ENCODE measurements at places on chromosomes 1 and 21.

- DNase-seq: no peak
Observed at GRCh38 chr1:87718241-87718950, 389.7 kb downstream of the LMO4 start.

GRCh38 chr1:60679524-60680375 lies 402.6 kb upstream of the NFIA start:
- DNase-seq: peak; percentile 56

GRCh38 chr21:40043423-40043822 lies 176.2 kb downstream of the PCP4 start:
- DNase-seq: no peak

- no peak for DNase-seq
Observed at GRCh38 chr1:40539338-40539737, 7.9 kb downstream of the ZNF684 start.

GRCh38 chr1:4023678-4024077 lies 123.6 kb upstream of the C1orf174 start:
- DNase-seq: no peak

DNA sequence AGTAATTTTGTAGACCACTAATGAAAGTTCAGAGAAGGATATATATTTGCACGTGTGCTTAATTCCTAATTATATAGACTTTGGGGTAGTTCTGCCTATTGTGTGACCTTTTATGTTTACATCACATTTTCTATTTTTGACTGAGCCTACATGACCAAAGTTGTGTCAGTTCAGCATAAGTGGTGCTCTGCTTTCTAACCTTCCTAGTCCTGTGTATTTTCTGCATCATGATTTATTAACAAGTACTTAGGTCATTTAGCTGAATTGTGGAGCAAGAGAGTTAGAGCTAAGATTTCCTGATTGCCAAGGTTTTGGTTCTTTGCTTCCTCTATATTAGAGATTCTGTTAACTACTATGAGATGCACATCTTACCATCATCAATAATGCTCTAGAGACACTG lies 176.0 kb downstream of the C1orf21 start:
- DNase-seq: no peak

- DNase-seq: no peak
Observed at GRCh38 chr1:179155615-179156014, 73.7 kb downstream of the TOR3A start.

- DNase-seq: no peak
Observed at GRCh38 chr1:116708255-116708900, 40.8 kb upstream of the IGSF3 start.

- DNase-seq: no peak
Observed at GRCh38 chr1:93083979-93084378, 4.9 kb downstream of the MTF2 start.

DNA sequence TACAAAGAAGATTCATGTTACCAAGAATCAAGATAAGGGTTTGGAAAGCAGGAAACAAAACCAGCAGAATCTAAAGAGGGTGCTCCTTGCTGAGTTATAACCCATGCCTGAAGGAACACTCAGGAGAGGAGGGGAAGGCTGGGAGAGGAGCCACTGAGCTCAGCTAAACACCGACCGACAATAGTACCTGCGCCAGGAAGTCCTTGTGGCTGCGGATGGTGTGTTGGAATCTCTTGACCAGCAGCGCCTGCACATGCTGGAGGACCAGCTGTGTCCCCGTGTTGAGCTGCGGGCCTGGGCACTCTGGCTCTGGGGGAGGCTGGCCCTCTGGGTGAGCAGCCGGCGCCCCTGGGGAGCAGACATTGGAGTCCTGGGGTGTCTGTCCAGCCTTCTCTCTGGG lies 89.4 kb downstream of the ABCA4 start:
- no peak for DNase-seq

- no peak for DNase-seq
Observed at GRCh38 chr1:179881642-179882252, 338 bp upstream of the TOR1AIP1 start.

DNA sequence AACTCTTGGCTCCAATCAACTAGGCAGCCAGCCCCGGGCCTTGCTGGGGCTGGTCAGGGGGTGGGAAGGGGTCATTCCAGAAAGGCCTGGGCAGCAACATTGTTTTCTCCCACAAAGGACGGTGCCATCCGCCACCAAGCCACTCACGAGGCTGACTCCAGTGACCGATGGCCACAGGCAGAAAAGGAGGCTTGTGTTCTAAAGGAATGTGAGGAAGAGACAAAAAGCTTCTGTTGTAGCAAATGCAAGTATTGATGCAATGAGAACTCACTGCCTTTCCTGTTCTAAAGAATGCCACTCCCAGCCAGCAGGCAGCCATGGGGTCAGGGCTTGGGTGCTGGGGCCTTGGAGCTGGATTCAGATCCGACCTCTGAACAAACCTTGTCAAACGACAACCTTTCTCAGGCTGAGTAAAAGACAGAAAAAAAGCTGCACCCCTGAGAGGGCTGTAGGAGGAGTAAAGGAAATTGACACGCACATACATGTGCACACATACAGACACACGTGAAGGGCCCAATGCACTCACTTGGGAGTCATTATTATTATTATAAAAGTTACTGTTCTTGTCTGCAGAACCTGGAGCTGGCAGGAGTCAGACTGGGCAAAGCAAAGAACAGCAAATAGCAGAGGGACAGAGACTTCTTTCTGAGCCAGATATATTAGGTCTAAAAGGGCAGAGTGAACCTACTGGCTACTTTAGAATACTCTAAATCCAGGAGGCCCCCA lies 13.9 kb upstream of the PRMT2 start:
- DNase-seq: peak; percentile 18

GRCh38 chr1:10687782-10688408 lies 108.6 kb downstream of the CASZ1 start:
- no peak for DNase-seq

DNA sequence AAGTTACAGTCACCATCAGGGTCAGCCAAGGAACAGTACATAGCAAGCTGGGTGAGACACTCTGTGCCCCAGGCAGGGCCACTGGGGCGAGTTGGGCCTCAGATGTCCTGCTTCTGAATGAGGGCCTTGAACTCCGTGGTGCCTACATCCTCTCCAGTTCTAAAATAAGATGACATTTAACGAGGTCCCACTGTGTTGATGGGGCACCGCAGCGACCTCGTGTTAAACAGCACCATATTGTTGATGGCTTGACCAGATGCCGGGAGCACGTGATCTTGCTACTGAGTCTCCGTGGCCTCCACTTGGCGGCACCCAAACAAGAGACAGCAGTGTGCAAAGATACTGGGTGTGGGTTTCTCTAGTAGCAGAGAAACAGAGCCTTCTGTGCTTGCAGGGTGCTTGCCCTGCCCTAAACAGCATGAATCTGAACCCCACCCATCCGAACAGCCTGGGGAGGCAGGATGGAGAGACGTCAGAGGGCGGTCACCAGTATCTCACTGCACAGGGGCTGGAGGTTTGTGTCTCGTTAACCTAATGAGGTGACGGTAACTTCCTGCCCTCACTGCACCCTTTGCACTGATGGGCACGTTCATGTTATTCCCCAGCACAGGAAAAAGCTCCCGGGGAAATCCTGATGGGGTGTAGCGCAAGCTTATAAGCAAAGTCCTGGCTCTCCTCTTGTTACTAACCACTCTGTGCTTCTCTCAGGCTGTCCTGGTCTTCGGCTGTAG lies 324.4 kb downstream of the AJAP1 start:
- no peak for DNase-seq

GRCh38 chr1:236151739-236152424 lies 9.5 kb downstream of the GPR137B start:
- DNase-seq: no peak

DNA sequence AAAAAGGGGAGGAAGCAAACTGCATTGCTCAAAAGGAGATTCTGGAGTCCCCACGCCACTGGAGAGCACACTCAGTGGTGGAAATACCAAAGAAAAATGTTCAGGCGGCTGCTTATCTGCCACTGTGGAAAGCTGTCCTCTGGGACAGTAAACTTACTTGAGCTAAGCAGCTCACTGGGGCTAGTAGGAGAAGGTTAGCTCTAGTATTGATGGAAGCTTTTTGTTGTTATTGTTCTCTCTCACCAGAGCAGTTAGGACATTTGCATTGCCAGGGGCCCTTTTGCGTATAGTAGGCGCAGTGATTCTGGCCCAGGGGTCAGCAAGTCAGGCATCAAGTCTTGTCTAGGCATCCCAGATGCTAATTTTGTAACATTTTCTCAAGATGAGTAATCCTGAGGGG lies 15.6 kb downstream of the BACE2 start:
- DNase-seq: no peak

- no peak for DNase-seq
Observed at GRCh38 chr1:166978821-166979220, 3.5 kb upstream of the ILDR2 start.

- no peak for DNase-seq
Observed at GRCh38 chr1:44292651-44293050, 62.4 kb downstream of the ERI3 start.

- DNase-seq: peak; percentile 92
Observed at GRCh38 chr1:158087320-158087927, 93.3 kb upstream of the CD1D start.

GRCh38 chr1:50968821-50969610 lies 1.0 kb upstream of the CDKN2C start:
- peak; percentile 65 for DNase-seq

DNA sequence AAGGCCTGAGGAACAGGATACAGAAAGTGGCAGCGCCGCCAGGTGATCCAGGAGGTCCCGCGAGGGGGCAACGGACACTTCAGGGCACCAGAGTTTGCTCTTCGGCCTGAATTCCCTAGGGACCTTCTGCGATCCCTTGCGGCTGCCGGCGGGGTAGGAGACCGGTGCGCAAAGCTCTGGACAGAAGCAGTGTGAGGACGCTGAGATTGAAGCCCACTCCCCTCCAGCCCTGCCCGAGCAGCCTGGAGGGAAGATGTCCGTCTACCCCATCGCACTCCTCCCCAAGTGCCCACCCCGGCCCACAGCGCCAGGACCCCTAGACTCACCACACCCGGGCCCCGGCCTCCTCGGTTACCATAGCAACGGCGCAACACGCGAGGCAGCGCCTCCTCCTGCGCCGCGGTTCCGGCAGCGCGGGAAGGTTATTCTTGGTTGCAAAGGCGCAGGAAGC lies at the start of gene ANKRD45:
Gene ANKRD45, minus strand, starts transcription at position 361 of the 451 bp plus-strand sequence. CDS start 10,433 bp downstream, outside the sequence.
- DNase-seq: peak; percentile 83

GRCh38 chr1:233613252-233614172 lies at the start of gene KCNK1:
Gene KCNK1, plus strand, starts transcription at chr1:233614106. Its CDS starts 66 bp downstream, at chr1:233614172.
- peak; percentile 79 for DNase-seq

DNA sequence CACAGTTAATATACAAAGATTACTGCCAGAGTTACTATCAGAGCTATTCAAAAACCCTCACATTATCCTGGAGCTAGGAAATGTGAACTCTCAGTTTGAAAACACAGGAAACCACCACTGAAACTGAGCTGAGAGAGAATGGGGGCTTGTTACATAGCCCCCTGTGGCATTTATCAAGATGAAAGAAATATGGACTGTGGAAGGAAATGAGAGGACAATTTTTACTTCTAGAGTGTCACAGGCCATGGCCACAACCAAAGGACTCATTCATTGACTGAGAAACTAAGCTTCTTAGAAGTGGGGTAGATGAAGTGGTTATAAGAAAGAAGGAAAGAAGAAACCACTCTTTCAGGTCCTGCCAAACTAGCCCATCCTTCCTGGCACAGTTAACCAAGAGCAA lies 25.3 kb downstream of the DSTYK start:
- DNase-seq: no peak

- DNase-seq: no peak
Observed at GRCh38 chr1:224786533-224787250, 142.8 kb upstream of the DNAH14 start.

- no peak for DNase-seq
Observed at GRCh38 chr21:34640858-34641257, 25.9 kb upstream of the RCAN1 start.

DNA sequence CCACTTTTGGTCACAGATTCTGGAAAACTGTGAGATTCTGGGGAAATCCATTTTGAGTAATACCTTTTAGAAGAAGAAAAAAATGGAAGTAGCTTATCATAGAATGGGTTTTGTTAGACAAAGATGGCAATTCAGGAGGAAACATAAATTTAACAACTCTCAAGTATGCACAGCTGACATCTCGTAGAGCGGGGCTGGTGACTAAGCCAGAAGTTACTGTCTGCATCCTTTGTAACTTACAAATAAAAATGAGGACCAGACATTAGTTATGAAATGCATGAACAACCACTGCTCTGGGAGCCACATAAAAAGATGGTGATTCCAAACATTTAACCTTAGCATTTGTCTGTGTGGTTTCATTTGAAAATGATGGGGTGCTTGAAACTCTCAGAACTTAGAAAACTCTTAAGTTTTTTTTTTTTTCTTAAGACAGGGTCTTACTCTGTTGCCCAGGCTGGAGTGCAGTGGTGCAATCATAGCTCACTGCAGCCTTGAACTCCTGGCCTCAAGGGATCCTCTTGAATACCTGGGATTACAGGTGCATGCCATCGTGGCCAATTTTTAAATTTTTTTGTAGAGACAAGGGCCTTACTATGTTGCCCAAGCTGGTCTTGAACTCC lies 49.2 kb upstream of the ATP5PO start:
- DNase-seq: no peak

- no peak for DNase-seq
Observed at GRCh38 chr1:29490204-29490934, 254.0 kb downstream of the PTPRU start.

DNA sequence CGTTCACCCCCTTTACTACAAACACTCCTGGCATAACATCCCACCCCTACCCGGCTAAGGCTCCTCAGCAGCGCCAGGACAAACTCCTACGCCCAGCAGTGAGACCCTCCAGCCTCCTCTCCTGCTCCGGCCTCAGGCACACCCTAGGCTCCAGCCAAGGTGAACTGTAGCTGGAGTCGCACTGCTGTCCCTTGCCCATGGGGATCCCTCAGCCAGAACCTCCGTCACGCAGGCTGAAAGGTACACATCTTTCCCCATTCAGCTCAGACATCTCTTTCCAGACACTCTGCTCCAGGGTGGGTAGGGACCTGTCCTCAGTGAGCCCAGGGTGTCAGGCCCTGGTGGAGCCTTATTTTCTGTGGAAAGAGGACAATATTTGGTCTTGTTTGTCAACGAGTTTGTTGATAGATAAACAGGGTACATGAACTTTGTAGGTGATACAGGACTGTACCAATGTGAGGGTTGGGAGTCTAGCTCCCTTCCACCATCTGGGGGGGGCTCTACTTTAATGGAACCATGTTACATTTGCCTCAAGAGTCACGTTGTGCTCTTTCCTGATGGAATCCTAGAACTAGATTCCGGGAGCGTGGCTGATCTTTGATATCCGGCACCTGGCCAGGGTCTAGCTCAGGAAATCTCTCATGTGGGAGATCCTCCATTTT lies 56.5 kb upstream of the SSBP3 start:
- DNase-seq: no peak

DNA sequence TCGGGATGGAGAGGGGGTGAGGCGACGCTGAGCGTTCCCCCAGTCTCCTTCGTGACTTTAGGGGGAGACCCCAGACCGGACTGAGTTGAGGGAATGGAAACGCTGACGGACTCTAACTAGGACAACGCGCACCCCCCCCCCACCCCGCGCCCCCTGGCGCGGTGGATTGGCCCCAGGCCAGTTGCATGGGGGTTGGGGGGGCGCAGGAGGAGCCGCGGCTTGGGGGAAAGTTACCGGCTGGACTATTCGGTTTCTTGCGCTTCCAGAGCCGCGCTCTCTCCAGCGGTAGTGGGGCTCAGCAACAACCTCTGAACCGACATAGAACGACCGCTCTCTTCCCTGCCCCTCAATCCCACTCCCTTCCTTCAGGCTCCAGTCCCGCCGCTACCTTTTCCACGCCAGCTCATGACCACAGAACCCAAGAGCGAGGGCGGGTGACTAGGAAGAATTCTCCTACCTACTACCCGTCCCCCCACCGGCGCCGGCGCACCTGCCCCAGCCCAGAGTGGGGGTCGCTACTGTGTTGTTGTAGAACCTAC lies 694 bp downstream of the ZBTB7B start:
- DNase-seq: peak; percentile 62

- DNase-seq: no peak
Observed at GRCh38 chr1:44947774-44948311, 38.6 kb downstream of the EIF2B3 start.

Measured in neural progenitor cell (in vitro differentiated cells).